Type B pancreatic cell (in vitro differentiated cells): ENCODE measurements at places on chromosomes 7 and 10. TPM values are rescaled to one million over a fixed set of nuclear protein-coding genes. Genes with fewer than 3 reads are reported as not detected.

DNA sequence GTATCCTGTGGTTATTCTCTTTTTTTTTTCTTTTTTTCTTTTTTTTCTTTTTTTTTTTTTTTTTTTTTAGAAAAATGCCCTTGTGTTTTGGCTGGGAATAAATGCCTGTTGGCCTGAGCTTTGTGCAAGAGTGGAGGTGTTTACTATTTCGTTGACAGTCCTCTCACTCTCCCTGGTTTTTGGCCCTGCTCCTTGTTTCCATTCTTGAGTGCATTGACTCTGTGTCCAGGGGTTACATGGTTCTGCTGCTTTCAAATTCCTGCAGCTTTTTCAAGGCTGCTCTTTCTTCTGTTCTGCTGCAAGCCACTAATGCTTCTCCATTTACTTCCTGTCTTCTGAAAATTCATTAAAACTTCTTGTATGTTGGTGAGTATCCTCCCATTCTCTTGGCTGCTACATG, 59.7 kb upstream of the TBX20 start:
- H3K4me3 ChIP-seq = no peak overlapping the region
- H3K27me3 ChIP-seq = peaks cover 5% of the 10 kb centered on the region
- no peaks in the 10 kb centered on the region for H3K4me1 ChIP-seq
- H3K36me3 ChIP-seq = no peaks in the 10 kb centered on the region
- H3K27ac ChIP-seq = no peak overlapping the region
- DNase-seq = no peak

Gene SDK1
- total RNA-seq = 17.8 and 26.1 TPM in 2 replicates

DNA sequence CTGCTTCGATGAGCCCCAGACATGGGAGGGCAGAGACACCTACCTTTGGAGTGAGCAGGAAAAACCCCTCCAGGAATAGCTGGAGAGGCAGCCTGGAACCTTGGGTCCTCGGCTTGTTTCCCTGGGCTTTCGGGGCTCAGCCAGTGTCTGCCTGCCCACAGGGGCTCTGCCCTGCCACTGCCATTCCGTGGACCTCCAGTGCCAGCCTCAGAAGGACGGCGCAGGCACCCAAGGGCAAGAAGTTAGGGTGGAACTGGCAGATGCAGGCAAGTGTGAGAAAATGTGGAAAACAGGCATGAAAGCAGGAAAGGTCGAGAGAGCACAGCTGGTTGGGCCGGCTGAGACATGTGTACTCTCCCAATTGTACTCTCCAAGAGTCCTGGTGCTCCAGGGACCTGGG, 281.5 kb downstream of the GRID1 start:
- no peak overlapping the region for H3K27ac ChIP-seq
- no peaks in the 10 kb centered on the region for H3K36me3 ChIP-seq
- H3K4me3 ChIP-seq = no peak overlapping the region
- DNase-seq = peak; percentile 27
- H3K4me1 ChIP-seq = no peaks in the 10 kb centered on the region

Gene ABCB4
- total RNA-seq = 1.00 and 1.6 TPM in 2 replicates

Gene CYP26C1
- total RNA-seq = not detected in 2 replicates

DNA sequence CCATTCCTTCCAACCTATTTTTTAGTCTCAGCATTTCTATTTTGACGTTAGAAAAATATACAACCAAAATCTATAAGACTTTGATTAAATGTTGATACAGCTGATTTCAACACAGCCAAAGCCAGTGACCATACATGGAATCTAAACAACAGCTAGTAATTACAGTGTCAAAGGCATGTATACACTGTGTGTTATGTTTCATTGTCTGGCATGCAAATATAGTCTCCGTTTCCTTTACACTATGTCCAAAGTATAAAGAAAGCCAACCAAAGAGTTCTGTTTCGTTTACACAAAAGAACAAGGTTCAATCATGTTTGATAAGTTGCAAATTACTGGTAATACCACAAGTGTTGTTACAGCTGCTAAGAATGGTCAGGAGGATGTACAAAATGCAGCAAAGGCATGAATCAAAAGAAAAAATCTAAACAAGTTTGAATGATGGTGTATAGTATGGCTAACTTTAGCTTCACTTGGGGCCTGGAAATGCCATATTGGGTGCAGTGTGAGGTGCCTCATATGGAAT, 268.3 kb upstream of the FERD3L start:
- no peaks in the 10 kb centered on the region for H3K36me3 ChIP-seq
- H3K27ac ChIP-seq = no peak overlapping the region
- H3K4me1 ChIP-seq = peaks cover 29% of the 10 kb centered on the region
- no peak for DNase-seq
- H3K4me3 ChIP-seq = no peak overlapping the region
- H3K27me3 ChIP-seq = no peaks in the 10 kb centered on the region

DNA sequence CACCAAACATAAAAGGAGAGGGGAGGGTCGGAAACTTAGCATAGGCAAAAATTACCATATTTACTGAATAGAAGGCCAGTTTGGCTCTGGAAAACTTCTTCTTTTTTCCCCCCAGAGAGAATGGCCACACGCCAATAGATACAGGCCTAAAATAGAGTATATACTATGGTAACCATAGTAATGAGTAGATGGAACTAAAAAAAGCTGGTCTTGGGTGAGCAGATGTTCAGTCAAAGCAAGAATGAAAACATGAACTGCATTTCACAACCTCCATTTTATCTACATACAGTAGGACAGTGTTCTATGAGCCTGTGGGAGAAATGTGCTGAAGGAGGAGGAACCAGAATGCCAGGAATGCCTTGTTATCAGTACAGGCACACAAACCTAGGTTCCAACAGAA, 141.7 kb upstream of the SEMA3A start:
- H3K27ac ChIP-seq = no peak overlapping the region
- H3K4me3 ChIP-seq = no peak overlapping the region
- H3K4me1 ChIP-seq = peaks cover 7% of the 10 kb centered on the region
- no peaks in the 10 kb centered on the region for H3K27me3 ChIP-seq
- no peak for DNase-seq
- peaks cover 6% of the 10 kb centered on the region for H3K36me3 ChIP-seq

DNA sequence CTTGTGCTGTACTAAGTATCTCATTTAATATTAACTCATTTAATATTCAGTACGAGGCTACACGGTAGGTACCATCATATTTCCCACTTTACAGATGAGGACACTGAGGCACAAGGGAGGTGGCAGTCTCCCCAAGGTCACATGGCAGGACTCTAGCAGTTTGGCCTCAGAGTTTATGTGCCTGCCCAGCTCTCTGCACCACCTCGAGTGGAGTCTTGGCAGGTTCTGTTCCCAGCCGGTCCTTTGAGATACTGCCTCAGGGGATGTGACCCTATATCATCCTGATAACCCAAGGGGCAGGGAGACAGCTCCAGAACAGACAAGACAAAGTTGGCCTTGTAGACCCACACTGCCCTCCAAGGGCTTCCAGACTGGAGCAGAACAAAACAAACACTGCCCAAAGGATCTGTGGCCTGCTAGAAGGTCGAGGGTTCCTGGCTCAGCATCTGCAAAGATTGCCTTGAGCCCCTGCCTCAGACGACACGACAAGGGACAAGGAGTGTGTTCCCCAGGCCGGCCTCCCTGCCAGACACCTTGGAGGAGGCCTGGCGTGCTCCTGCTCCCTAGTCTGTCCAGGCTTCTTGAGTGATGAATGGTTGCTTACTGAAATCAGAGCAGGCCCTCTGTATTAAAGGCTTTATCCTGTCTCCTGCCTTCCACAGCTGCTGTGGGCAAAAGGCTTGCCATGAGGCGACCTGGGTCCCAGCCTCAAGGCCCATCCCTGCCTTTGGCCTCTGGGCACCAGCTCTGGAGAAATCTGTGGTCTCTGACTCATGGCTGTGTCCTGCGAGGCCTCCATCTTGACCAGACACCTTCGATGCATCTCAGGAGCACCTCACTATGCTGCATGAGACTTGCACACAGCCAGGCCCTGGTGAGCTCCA, 3.9 kb upstream of the PWWP2B start:
- peaks cover 2% of the 10 kb centered on the region for H3K4me1 ChIP-seq
- peak overlapping the region; percentile 83 for H3K27ac ChIP-seq
- H3K27me3 ChIP-seq = no peaks in the 10 kb centered on the region
- peak overlapping the region; percentile 75 for H3K4me3 ChIP-seq
- no peaks in the 10 kb centered on the region for H3K36me3 ChIP-seq
- no peak for DNase-seq

- no peak for DNase-seq
- H3K4me1 ChIP-seq = peaks cover 23% of the 10 kb centered on the region
- no peaks in the 10 kb centered on the region for H3K36me3 ChIP-seq
- H3K27ac ChIP-seq = peak overlapping the region; percentile 58
- H3K27me3 ChIP-seq = peaks cover 7% of the 10 kb centered on the region
- no peak overlapping the region for H3K4me3 ChIP-seq
Measured at GRCh38 chr7:371119-371778, 81.3 kb downstream of the FOXL3 start.

GRCh38 chr10:133198621-133199487, 31.2 kb upstream of the UTF1 start:
- H3K27me3 ChIP-seq = peaks cover 2% of the 10 kb centered on the region
- no peak overlapping the region for H3K27ac ChIP-seq
- H3K36me3 ChIP-seq = no peaks in the 10 kb centered on the region

Gene ZNF716
- total RNA-seq = not detected in 2 replicates

DNA sequence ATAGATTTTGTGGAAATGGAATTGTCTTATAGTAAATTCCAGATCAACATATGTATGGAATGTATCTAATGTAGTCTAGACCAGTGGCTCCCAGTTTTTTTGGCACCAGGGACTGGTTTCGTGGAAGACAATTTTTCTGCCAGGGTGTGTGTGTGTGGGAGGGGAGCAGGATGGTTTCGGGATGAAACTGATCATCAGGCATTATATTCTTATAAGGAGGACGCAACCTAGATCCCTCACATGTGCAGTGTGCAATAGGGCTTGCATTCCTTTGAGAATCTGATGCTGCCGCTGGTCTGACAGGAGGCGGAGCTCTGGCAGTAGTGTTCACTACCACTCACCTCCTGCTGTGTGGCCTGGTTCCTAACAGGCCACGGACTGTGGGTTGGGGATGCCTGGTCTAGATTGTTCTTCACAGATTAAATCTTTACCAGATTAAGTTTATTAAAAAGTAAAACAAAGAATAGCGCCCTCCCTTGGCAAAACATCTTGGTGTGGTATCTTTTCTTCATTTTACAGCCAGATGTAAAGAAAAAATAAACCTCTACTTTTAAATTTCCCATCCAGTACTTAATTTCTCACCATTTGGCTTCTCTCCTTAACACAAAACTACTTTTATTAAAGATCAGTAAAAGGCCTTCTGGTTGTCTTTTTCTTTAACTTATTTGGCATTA, 48.4 kb downstream of the SEPTIN7 start:
- peaks cover 23% of the 10 kb centered on the region for H3K4me1 ChIP-seq
- no peak overlapping the region for H3K27ac ChIP-seq
- H3K4me3 ChIP-seq = no peak overlapping the region
- DNase-seq = no peak
- H3K27me3 ChIP-seq = no peaks in the 10 kb centered on the region
- H3K36me3 ChIP-seq = peaks cover 43% of the 10 kb centered on the region

DNA sequence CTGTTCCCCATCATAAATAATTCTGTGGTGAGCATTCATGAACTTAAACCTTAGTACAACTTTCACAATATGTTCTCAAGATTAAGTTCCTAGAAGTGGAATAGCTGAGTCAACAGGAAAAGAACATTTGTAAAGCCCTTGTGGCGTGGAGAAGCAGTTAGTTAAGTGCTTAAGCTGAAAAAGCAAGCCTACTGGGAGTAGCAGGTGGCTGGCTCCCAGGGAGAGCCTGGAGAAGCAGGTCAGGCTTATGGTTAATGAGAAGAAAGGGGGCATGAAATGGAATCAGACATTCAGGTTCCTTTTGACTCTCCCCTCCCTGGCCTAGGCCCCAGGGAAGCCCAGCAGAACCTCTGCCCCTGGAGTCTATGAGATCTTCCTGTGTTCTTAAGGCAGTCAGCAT, 35.3 kb downstream of the VSTM4 start:
- peaks cover 20% of the 10 kb centered on the region for H3K27me3 ChIP-seq
- H3K4me3 ChIP-seq = no peak overlapping the region
- no peak overlapping the region for H3K27ac ChIP-seq
- no peaks in the 10 kb centered on the region for H3K36me3 ChIP-seq
- H3K4me1 ChIP-seq = peaks cover 21% of the 10 kb centered on the region
- DNase-seq = no peak

DNA sequence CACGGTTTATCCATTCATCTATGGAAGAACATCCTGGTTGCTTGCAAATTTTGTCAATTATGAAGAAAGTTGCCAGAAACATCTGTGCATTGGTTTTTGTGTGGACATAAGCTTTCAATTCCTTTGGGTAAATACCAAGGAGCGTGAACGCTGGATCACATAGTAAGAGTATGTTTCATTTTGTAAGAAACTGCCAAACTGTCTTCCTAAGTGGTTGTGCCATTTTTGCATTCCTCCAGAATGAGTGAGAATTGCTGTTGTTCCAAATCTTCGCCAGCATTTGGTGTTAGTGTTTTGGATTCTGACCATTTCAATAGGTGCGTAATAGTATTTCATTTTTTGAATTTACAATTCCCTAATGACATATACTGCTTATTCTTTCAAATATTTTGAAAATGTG, 155.3 kb upstream of the FRMD4A start:
- no peak overlapping the region for H3K4me3 ChIP-seq
- H3K27me3 ChIP-seq = peaks cover 10% of the 10 kb centered on the region
- H3K27ac ChIP-seq = no peak overlapping the region
- H3K4me1 ChIP-seq = no peaks in the 10 kb centered on the region
- H3K36me3 ChIP-seq = no peaks in the 10 kb centered on the region
- DNase-seq = no peak

DNA sequence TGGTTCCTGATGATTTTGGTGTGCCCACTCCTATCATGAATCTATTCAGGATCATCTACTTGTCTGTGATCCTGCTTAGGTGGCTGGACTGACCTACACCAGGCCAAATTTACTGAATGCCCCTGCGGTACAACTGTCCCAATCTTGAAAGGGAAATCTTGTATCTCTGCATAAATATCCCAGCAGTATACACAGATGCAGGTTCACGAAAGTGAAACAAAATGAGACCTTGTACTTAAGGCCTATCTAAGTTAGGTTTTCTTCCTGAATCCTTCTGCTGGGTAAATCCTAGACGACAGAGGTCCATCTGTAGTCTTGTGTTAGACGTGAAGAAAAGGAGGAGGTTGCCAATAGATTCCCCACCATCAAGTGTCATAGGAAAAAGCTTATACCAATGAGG, 85.5 kb upstream of the NOBOX start:
- no peak for DNase-seq
- no peak overlapping the region for H3K4me3 ChIP-seq
- peaks cover 21% of the 10 kb centered on the region for H3K27me3 ChIP-seq
- no peak overlapping the region for H3K27ac ChIP-seq
- no peaks in the 10 kb centered on the region for H3K4me1 ChIP-seq
- H3K36me3 ChIP-seq = no peaks in the 10 kb centered on the region

Gene ANXA11
- 122 and 248 TPM in 2 replicates for total RNA-seq

Gene MMRN2
- total RNA-seq = 4.0 and 5.5 TPM in 2 replicates

Gene TBC1D12
- 9.0 and 9.7 TPM in 2 replicates for total RNA-seq

Gene DNA2
- total RNA-seq = 10.7 and 27.6 TPM in 2 replicates

DNA sequence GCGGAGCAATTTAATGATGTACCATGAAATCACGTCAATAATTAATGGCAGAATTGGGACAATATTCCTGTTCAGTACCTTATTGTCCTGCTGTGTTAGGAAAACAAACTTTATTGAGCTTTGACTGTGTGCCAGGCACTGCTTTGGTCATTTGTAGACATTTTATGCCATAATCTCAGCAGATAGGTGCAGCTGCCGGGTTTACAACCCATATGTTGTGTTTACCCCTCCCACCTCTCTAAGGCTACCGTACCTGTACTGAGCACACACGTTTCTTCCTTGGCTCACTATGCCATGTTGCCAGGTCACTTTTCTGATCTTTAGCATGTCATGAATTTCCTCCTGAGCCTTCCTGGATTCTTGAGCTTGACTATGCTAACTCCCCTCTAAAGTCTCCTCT, 422.2 kb downstream of the PHTF2 start:
- no peaks in the 10 kb centered on the region for H3K36me3 ChIP-seq
- H3K4me1 ChIP-seq = no peaks in the 10 kb centered on the region
- H3K27me3 ChIP-seq = peaks cover 3% of the 10 kb centered on the region
- no peak for DNase-seq
- H3K27ac ChIP-seq = no peak overlapping the region

Gene C10orf105
- total RNA-seq = 0.31 TPM in 1 of 2 replicates, not detected in the other
